Motor neuron (in vitro differentiated cells): ENCODE measurements at places on chromosomes 16 and 17. TPM values are rescaled to one million over a fixed set of nuclear protein-coding genes. Genes with fewer than 3 reads are reported as not detected.

Gene OTOA
- total RNA-seq = 0.05 and 0.38 TPM in 2 replicates

Gene SMIM36
- not detected in 2 replicates for total RNA-seq

Gene CDK5R1
- 55.0 and 64.0 TPM in 2 replicates for total RNA-seq

Gene CCL16
- not detected in 2 replicates for total RNA-seq

Gene SLC46A1
- total RNA-seq = 9.7 and 10.8 TPM in 2 replicates

Gene ZNF764
- total RNA-seq = 9.3 TPM in 2 replicates

Gene ENGASE
- total RNA-seq = 10.0 and 13.5 TPM in 2 replicates

Gene BICDL2
- total RNA-seq = 0.18 and 2.6 TPM in 2 replicates

Gene JMJD8
- total RNA-seq = 18.1 and 22.4 TPM in 2 replicates

Gene ACAP1
- total RNA-seq = 12.9 and 17.8 TPM in 2 replicates

DNA sequence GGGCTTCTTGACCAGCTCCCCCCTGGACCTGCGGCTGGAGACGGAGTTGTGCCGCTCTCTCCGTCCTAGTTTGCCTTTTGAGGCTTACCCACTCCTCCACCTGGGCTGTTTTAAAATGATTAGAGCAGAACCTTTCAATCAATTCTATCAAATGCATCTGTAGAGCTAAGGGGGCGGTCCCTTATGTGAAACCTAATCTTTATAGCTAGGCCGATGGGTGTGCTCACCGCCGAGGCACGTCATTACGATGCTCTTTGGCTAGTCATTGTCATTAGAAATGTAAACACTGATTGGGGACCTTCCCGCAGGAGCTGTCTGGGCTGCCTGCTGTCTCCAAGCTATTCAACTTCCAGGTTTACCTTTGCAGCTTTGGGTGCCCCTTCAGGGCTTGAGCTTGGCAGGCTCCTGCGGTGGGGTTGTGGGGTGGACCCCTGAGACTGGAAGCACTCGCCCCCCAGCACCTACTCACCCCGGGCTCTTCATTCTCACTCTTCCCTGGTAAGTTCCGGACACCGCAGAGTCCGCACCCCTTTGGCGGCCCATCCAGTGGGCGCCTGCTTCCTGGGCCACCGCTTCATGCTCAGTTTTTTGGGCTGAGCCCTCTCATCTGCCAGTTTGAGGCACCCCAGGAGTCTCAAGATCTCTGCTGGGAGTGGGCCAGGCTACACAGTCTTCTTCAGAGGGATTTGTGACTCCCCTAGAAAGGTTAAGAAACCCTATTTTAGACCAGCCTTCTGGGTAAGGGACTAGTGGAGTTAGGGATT lies 20.9 kb upstream of the IL17C start:
- ATAC-seq = no peak

DNA sequence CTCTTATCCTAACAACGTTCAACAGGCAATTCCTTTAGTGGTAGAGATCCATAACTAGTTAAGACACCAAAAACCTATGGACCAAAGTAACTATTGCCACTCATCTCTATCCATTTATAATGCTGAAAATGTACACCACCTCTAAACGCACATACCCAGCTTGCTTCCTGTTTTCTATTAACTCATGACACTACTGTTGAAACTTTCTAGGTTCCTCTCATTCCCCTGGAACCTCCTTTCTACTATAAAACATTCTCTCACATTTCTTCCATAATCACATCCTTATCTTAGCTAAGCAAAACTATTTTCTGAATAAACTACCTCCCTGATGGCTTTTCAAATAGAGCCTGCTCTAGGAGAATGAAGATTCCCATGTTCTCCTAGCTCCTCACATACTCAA lies 42.9 kb upstream of the KSR1 start:
- no peak for ATAC-seq

DNA sequence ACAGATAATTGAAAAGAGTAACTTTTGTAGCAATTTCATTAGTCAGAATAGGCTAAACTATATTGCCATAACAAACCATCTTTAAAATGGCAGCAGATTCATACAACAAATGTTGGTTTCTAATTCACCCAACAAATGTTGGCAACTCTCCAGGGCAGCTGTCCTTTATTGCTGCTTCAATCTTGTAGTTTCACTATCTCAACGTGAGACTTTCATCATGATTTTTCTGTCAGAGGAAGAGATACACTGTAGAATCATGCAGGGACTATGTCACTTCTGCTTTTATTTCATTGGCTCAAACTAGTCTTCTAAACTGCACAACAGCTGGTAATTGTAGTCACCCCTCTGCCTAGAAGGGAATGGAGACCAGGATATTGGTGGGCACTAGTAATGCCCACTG lies 174.2 kb downstream of the TANC2 start:
- ATAC-seq = no peak

- peak; percentile 10 for ATAC-seq
These were observed 163.5 kb downstream of the SDK2 start for GRCh38 chr17:73480740-73481139.

DNA sequence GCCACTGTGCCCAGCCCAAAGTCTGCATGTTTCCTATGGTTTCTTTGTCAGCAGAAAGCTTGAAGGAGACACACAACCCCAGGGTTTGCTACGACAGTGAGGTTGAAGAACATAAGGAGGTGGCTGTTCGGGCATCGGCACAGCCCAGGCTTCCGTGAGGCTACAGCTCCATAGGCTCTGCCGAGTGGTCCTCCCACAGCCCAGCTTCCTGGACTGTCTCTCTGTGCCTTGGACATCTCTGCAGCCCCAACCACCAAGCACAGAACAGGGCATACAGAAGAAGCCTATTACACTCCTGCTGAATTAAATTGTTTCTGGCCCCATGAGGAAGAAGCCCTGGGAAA lies 3.2 kb upstream of the HAP1 start:
- ATAC-seq = peak; percentile 1

DNA sequence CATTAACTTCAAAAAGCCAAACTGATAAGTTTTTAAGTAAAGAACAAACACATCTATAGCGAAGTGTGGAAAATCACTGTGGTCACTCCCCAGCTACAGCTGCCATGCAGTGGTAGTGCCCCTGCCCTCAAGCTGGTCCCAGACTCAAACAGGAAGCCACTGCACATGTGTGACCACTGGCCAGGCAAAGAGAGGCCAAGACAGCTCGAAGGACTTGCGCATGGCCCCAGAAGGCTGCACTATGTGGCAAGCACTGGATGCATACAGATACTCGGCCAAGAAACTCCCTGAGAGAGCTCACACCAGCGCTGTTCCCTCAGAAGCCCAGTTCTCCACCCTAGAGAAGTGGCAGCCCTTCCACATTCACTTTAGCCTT lies 82.4 kb downstream of the ANKRD11 start:
- ATAC-seq = no peak

GRCh38 chr17:82294064-82294773 lies 20.7 kb upstream of the CSNK1D start:
- ATAC-seq = no peak

- ATAC-seq = no peak
These were observed 8.6 kb downstream of the CMC2 start for GRCh38 chr16:80997964-80998620.

GRCh38 chr17:61415374-61416210 lies 15.9 kb downstream of the TBX2 start:
- no peak for ATAC-seq

GRCh38 chr16:28569021-28569420 lies 15.3 kb downstream of the SGF29 start:
- ATAC-seq = no peak

DNA sequence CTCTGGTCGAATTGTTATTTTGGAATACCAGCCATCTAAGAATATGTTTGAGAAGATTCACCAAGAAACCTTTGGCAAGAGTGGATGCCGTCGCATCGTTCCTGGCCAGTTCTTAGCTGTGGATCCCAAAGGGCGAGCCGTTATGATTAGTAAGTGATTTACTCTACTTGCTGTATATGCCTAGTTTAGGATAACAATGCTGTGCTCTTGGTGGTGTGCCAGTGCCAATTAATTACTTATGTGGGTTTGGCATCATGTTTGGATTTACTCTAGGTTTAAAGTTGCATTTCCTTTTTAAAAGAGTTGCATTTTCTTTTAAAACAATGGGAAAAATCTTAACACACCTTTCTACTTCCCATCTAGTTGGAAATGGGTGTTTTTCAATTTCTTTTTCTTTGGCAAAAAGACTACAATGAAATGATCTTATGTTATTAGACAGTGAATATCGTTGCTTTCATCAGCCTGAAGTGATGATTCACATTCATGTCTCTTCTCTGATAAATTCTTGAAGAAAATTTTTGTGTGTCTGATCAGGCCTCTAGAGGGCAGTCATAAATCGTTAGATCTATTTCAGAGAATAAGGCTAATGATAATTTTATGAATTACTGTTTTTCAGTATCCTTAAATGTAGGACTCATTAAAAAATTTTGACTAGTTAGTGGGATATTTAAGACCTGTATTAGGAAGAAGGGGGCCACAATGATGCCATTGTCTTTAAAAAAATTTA lies 5.6 kb downstream of the SF3B3 start:
- ATAC-seq = no peak

GRCh38 chr17:50059256-50059655 lies 3.3 kb downstream of the ITGA3 start:
- no peak for ATAC-seq

DNA sequence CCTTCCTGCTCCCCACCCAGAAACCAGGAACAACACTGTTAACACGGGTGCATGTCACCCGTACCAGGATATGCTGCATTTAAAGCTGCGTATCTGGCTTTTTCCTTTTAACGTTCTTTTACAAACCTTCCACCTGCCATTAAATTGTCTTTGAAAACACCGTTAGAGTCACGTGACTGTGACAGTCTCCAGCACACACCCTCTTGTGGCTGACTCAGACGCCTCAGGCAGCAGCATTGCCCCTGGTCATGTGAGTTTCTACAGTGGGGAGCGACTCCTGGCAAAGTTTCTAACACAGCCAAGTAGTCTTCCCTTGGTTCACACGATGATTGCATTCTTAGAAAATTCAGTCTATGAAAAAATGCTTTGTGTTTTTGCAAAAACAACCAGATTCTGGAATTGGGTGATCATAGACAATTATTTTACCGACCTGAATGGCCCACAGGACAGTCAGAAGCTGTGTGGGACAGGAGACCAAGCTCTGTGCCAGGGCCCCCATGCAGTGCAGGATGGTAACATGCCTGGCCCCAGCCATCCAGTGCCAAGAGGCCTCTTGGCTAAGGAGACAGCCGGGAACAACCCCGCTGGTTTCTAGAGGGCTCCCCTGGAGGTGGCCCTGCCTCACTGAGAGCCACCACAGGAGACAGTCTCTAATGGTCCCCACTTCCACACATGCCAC lies 199.1 kb downstream of the KATNIP start:
- ATAC-seq = peak; percentile 77

GRCh38 chr16:61413021-61413420 lies 623.2 kb downstream of the CDH8 start:
- peak; percentile 18 for ATAC-seq

- ATAC-seq = no peak
These were observed 2.6 kb downstream of the ERI2 start for GRCh38 chr16:20803561-20804214.

- ATAC-seq = no peak
These were observed 112.5 kb upstream of the SOX9 start for GRCh38 chr17:72008236-72008876.
